ENCODE measurements at places on chromosomes 5 and 9.

DNA sequence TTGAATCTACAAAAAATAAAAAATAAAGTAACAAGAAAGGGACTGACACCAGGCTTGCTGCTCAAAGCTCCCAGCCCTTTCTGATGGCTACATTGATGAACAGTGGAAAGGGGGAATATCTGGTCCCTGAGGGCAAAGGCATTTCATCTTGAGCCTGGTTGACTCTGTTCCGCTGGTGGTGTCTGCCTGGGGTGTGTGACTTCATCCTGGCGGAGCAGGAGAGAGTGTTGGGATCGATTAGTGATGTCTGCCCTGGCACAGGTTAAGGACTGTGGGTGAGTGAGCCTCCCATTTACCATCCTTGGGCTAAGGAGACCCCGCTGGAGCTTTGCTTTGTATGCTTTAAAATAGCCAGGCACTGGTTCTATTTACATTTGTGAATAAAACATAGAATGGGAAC is 56.9 kb upstream of the ASS1 start:
- no peak for DNase-seq

DNA sequence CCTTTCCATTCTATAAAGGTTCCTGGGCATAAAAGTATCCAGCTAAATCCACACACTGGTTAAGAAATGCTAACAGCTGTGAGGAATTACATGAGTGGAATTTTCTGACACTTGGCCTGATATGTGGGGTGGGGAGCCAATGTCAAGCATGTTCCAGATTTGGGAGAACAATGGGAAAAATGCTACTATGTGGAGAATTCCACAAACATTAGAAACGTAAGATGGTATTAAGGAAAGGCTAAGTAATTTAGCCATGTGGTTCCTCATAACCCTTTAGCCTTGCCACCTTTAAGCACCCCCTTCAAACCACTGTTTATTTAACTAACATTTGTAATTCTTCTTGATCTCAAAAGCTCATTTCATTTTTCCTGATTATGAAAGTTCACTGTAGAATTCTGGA is 149.2 kb downstream of the GNA14 start:
- DNase-seq = no peak

DNA sequence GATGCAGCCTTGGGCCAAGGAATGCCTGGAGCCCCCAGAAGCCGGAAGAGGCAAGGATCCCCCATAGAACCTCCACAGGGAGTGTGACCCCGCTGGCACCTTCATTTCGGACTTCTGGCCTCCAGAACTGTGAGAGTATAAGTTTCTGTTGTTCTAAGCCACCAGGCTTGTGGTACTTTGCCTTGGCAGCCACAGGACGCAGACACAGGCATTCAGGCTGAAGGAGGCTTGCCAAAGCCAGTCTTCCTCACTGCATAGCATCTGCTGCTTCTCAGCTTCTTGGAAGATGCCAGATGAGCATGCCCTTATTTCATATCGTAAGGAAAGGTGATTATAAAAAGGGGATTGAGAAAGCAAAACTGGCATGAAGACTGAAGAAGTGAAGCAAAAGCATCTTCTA is 61.1 kb upstream of the TAS2R1 start:
- DNase-seq = no peak

DNA sequence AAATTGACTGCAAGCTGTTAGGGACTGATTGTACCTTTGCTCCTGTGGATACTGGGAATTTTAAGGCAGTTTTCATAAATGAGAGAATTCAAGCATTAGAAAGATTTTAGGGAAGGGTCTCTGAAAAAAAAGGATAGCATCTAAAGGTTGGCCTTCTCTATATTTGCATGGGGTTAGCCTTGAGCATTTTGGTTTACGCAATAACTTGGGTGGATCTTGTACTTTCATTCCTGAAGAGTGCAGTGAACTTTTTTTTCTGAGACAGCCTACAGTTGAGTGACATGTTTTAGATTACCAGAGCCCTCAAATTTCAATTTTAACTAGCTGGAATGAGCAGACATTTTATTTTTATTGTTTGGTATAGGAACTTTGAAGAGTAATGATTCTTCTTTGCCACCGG is 91.6 kb upstream of the NR3C1 start:
- DNase-seq = no peak

- DNase-seq = no peak
Observed at GRCh38 chr9:122474561-122474960, 3.2 kb downstream of the OR1J1 start.

GRCh38 chr5:139642213-139642612 is 5.9 kb upstream of the CXXC5 start:
- no peak for DNase-seq

- DNase-seq = no peak
Observed at GRCh38 chr5:53971131-53971530, 339.2 kb downstream of the ARL15 start.

DNA sequence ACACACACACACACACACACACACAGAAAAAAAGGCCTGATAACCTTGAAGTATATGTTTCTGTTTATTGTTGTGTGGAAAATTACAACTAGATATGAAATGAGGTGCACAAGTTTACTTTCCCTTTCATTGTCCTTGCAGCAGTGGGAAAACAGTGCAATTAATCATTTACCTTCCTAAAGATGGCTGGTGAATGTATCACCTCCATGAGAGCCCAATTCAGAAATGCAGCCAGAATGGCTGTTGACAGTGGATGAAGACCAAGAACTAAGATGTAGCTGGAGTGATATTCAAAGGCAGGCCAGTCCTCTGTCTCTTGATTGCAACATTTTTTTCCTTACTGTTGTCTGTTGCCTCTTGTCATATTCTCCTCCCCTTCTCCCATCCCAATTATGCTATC is 49.6 kb upstream of the EIF4EBP3 start:
- DNase-seq = no peak

DNA sequence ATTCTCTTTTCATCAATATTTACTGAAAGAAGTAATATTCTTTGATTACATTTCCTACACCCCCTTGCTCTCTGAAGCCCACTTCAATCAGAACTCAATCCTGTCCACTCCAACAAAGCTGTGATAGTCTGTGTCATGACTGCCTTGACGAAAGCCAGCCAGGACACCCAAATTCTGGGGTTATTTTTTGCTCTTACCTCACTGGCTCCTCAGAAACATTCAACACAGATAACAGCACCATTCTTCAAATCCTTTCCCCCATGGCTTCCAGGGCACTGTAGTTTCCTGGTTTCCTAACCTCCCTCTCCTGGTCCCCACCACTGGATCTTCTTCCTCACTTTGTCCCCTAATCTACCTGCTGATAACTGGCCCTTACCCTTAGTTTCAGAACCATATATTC is 106.1 kb upstream of the FER start:
- DNase-seq = no peak

DNA sequence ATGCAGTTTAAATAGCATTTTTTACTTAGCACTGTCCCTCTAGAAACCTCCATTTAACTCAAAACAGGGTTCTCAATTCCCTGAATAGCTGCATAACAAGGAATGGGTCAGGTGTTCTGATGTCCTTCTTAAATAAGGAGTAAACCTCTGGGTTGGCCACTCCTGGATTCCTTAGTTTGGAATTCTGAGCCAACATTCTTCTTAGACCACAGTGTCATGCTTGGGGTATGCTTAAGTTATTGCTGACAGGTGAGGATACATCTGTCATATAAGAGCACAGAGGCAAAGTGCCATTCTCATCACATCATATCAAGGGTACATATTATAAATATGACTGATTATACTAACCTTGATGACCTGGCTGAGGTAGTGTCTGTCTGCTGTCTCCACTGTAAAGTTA is 179.9 kb upstream of the SEMA6A start:
- DNase-seq = no peak

DNA sequence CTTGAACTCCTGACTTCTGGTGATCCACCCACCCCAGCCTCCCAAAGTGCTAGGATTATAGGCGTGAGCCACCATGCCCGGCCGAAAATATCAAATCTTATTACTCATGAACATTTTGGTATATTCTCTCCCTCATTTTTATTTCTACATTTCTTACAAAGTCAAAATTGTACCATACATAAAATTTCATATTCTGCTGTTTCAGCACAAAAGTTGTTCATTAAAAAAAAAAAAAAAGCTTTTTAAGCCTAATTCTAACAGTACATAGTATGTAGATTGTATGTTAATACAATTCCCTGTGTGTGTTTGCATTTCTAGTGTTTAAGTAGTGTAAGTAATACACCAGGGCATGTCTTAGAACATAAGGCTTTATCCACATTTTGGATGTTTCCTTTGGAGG is 14.9 kb downstream of the BNIP1 start:
- DNase-seq = no peak

DNA sequence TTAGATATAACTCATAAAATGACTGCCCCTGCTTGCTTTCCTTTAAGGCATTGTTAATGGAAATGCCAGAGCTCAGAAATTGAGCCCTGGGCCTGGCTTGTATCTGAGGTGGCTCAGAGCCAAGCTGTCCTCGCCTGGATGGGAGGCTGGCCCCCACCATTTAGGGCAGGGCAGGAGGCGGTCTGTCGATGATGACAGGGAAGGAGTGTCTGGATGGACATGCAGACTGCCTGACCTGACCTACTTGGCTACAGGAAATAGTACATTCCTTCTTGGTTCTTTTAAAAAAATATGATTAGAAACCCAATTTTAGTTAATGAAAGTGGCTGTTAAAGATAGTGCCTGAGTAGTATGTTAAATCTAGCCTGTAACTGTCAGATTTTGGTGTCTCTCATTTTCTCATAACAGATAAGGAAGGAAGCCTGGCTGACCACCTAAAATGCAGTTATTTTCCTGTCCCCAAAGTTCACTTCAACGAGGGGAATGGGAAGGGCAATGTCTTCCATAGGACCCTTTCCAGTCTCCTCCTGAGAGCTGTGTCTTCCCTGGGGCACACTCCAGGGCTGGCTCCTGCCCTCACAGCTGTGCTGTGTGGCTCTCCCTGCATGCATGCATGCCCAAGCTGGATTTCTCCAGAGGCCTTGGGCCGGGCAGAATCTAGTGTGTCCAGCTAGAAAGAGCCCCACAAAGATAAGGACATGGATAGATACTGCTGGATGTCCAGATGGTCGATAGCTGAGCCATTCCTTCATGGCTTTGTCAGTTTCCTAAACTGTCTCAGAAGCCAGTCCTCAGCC is 42.3 kb downstream of the MACROH2A1 start:
- no peak for DNase-seq

GRCh38 chr9:84218322-84218721 is 122.2 kb downstream of the SLC28A3 start:
- DNase-seq = no peak

DNA sequence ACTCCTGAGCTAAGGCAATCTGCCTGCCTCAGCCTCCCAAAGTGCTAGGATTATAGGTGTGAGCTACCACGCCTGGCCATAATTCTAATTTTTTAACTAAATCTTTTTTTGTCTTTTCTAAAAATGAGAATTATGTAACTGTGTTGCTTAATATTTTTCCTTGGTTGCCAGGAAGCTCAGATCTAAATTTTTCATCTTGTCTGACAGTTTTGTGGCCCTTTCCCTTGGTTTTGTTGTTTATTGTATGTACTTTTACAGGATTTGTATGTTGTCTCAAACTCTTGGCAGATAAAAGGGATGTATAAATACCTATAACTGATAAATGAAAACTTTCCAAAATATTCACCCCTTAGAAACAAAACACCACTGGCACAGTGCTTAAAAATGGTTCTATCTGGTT is 88.2 kb upstream of the KLF9 start:
- DNase-seq = no peak

GRCh38 chr9:70488793-70489105 is 74.3 kb upstream of the KLF9 start:
- DNase-seq = no peak

DNA sequence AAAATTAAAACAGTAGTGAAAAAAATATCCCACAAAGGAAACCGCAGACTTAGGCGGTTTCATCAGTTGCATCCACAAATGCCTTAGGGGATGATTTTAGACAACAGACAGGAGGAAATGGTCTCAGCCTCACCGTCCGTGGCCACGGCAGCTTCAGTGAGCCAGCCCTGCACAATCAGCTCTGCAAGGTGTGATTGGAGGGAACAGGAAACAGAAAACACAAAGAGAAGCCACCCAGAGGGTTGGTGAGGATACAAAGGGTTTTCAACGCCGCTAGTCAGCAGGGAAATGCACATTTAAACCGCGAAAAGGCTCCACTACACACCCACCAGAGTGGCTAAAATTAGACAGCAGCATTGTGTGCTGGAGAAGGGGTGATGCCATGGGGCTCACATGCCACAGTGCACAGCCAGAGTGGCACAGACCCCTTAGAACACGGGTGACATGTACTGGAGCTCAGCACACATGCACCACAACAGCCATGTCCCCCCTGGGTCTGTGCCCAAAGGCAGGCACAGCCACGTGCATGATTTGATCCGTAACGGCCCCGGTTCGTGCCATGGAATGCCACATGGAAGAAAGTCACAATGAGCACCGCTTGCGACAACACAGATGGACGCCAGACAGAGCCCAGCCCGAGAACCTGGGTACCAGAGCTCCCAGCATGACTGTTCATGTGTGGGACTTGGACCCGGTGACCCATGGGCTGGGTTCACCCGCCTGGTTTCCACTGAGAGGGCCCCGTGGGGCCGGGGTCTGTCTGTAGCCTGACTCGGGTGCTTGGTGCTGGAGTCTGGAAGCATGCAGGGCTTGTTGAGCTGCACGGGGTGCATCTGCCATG is 18.3 kb upstream of the TERT start:
- no peak for DNase-seq

DNA sequence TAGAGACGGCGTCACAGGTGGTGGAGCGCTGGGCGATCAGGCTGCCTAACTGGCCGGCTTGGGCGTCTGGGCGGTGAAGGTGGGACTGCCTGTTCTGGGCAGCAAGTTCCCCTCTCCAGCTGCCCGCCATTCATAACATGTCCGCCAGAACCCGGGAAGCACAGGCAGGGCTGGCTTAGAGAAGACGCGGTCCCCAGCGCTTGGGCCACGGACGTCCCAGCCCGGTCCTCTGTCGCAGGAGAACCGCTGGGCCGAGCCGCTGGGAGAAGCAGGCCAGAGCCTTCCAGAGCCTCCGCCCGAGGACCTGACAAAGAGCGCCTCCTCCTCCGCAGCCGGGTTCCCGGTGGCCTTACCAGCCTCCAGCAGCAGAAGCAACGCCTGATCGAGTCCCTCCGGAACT is 15.2 kb upstream of the HAND1 start:
- DNase-seq = no peak

DNA sequence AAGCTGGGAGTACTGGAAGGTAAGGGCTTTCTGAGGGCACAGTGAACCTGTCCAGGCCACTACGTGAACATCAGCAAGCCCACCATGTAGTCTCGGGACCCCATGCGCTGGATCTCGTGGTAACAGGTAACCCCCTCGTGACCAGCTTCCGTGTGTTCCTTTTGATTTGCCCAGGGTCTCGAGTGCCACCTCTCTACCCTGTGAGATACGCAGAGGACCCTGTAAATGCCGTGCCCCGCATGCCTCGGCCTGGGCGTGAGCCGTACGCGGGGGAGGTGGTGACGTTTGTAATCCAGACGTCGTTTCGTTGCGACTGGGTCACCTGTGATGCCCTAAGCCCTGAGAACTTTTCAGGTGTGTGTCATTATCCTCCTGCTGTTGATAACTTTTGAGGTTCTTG is 45.5 kb downstream of the TENT4A start:
- no peak for DNase-seq

- no peak for DNase-seq
Observed at GRCh38 chr5:120823328-120823727, 359.2 kb downstream of the PRR16 start.

All from activated CD4-positive, alpha-beta T cell treated with anti-CD3 and anti-CD28 coated beads for 24 hours (primary cell).